HCEC 1CT (cell line): ENCODE measurements at places on chromosomes 1 and 21.

DNA sequence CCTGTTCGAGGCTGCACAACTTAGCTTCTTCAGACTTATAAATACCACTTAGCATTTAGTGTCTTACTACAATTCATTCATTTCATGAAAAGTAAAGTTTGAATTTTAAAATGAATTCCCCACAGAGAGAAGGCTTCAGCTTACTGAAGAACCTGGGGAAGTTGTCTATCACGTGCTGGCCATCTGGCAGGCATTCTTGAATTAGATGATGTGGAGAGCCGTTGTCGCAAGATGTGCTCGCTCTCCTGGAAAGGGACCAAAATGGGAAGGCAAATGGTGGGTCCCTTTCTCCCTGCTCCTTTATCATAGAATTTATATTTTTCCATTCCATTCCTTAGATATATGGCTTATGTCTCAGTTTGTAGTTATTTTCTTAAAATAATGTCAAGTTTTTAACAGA, 90.5 kb downstream of the CD247 start:
- no peak for DNase-seq

GRCh38 chr21:38244885-38245869, 11.6 kb upstream of the KCNJ15 start:
- DNase-seq = peak; percentile 99

DNA sequence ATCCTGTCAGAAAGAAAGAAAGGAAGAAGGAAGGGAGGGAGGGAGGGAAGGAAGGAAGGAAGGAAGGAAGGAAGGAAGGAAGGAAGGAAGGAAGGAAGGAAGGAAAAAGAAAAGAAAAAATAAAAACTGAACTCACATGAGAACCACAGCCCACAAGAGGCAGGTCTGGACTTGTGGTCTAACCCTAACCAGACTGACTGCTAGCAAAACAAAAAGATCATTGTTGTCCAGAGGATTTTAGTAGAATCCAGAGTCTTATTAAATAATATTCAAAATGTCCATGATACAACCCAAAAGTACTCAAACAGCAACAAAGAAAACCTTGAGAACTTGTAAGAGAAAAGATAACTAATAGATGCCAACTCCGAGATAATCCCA, 4.7 kb upstream of the ITGB2 start:
- DNase-seq = no peak

DNA sequence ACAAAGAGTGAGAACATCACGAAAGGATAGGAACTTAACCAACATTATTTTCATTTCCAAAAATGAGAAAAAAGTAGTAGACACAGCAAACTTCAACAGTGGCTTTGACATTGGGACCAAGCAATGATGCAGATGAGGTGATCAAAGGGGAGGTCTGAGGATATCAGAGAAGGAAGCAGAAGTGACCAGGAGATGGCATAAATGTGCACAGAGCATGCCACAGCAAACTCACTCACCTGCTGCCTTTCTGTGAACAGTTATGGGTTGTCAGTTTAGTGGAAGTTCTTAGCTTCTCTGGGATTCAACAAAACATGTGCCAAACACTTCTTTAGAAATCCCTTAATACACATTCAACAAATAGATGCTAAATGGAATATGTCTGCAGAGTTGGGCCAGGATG, 290.1 kb downstream of the PLPP3 start:
- DNase-seq = no peak

GRCh38 chr1:231534703-231535159, 6.3 kb downstream of the TSNAX start:
- no peak for DNase-seq

DNA sequence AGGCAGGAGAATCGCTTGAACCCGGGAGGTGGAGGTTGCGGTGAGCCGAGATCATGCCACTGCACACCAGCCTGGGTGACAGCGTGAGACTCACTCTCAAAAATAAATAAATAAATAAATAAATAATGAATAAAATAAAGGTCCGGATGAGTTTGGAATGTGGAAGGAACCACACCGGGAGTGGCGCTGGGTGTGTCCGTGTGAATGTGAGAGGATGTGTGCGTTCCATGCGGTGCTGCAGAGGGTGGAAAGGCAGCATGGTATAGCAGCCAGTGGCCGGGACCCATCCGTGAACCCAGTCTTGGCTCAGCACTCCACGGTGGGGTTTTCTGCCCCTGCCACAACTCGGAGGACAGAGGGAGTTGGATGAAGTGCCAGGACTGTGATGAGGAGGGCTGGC, 56.2 kb upstream of the POFUT2 start:
- DNase-seq = no peak

DNA sequence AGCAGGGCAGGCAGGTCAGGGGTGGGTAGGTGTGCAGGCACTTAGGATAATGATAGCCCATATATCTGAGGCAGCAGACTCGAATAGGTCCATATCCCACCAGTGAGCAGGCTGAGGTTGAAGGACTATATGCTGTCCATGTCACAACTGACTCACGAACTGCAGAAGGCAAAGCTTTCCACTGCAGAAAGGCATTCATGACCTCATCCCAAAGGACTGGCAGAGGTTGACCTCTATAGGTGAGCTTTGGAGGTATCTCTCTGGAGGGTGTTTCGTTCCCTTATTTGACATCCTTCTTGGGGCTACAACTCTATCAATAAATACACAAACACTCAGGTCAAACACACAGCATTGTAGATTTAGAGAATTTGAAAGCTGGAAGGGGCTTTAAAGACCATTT, 42.8 kb upstream of the MARK1 start:
- no peak for DNase-seq

- DNase-seq = no peak
Measured at GRCh38 chr1:154866257-154867063, 3.6 kb downstream of the KCNN3 start.

DNA sequence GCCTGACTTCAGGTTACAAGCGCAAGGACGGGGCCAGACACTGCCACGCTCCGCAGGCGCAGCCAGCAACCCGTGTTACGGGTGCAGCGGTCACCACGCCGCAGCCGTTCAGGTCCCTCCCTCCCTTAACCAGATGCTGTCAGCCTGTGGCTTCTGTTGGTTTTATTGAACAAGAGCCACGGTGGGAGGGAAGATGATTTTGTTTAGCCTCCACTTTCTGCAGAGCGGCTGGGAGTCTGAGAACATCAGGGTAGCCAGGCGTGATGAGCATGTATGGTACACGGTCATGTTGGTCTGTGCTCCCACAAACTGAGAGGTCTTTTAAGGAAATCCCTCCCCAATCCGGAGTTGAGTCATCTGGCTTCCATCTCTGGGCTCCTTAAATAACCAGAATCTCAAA, 18.5 kb upstream of the ADARB1 start:
- peak; percentile 53 for DNase-seq

DNA sequence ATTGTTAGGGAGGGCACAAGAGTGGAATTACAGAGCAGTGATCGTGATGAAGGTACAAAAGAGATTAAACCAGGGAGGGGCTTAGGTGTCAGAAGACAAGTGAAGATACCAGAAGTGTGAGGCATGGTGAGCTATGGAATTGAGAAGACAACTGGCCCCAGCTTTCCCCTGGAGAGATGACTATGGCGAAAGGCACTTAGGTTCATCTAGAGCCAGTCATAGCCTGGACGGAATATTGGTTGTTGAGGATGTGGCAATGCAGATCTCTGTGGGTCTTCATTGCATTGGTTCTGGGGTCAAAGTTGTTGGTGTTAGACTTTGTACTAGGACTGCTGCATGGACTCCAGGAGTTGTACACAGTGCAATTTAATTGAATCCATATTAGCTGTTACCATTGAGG, 115.7 kb downstream of the FASLG start:
- no peak for DNase-seq

GRCh38 chr1:241163363-241163762, 193.6 kb downstream of the RGS7 start:
- DNase-seq = no peak

DNA sequence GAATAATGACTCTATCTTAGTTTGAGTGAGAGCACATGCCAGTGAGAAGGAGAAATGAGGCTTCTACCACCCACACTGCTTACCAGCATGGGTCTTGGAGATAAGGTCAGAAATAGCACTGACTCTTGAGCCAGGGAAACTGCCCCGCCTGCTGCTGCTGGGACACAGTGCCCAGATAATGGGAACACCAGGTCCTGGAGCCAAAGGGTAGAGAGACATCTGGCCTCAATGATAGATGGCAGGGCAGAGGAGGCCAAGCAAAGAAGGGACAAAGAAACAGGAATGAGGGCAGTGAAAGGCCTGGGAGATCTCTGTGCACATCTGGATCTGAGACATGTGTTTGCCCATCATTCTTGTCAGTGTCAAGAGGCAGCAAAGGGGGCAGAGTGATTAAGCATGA, 97.4 kb downstream of the MIS18A start:
- DNase-seq = no peak

- no peak for DNase-seq
Measured at GRCh38 chr1:12375133-12375829, 145.5 kb downstream of the VPS13D start.

DNA sequence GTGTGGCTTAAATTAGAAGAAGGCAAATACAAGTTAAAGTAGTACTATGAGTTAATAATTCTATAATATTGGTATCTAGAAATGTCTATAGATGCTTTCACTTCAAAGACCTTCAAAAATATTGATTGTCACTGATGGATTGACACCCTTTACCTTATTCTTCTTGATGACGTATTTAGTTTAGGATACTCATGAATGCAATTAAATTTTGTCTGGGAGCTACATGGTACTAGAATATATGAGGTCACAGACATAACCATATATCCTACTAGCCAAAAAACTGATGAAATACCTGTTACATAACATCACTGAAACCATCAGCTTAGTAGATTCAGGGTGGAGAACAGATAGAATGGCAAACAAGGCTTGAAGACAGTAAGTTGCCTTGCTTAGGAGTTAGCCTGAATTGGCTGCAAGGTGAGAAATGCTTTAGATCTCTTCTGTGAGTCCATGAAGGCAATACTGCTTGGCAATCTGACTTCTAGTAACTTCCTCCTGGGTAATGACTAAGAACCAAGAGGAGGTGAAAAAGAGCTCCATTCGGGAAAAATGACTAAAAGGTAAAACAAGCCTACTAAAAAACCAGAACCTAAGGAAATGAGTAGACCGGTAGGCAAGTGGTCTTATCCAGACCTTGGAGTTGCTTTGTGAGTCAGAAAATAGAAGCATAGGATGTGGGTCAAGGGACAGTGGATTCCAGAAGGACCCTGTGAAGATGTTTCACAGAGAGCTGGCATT, 16.9 kb upstream of the ARHGAP29 start:
- DNase-seq = no peak

- DNase-seq = no peak
Measured at GRCh38 chr1:208243527-208243966, 637 bp downstream of the PLXNA2 start.

DNA sequence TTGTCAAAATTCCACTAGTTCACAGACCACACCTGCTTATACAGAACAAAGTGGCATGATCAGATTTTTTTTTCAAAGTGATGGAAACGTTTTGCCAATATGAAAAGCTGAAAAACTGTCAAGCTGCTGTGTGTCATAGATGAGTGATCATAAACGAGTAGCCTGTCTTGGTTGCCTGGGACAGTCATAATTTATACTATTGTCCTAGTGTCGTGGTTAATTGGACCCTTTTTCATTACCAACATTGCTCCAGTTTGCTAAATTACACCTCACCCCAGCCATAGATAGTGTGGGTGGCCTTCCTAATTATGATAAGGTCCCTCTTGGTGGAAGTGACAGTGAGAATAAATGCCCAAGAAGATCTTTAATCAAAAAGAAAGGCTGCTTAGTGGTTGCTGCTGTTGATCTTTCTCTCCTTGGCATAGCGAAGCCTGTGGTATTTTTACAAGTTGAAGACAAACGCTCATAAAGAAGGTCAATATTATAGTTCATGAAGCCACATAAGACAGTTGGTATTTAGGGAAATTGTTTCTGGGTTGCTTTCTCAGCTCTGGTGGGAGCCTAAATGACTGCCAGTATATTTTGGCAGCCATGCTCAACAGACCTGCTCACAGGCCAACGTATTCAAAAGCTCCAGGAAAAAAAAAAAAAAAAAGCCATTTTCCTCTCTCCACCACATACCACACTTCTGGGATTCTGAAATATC, 478.1 kb downstream of the PLA2G4A start:
- no peak for DNase-seq

GRCh38 chr1:117629625-117630422, 24.0 kb downstream of the TENT5C start:
- no peak for DNase-seq

DNA sequence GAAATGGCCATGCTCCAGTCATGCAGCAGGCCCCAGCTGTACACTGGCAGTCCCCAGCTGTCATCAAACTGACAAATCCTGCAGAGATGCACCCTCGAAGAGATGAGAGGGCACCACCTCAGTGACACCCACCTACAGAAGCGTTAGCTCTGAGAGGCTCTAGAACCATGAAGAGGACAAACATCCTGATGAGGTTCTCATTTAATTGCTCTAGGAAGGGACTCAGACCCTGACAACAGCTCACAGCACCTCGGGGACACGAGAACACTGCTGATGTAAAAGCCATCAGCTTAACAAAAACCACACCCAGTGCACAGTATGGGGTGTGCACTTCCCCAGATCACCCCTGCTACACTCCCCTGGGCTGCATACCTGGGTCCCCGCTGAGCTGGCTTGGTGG, 3.4 kb downstream of the ZNF496 start:
- no peak for DNase-seq

GRCh38 chr21:42649122-42650032, 4.0 kb upstream of the PDE9A start:
- no peak for DNase-seq

GRCh38 chr1:46547481-46548383, 3.7 kb downstream of the KNCN start:
- peak; percentile 53 for DNase-seq

- DNase-seq = no peak
Measured at GRCh38 chr1:227920896-227921295, 26.8 kb downstream of the WNT9A start.
